ENCODE measurements at places on chromosomes 12 and 14.

- DNase-seq = no peak
Observed at GRCh38 chr14:28630100-28630499, 136.5 kb upstream of the FOXG1 start.

DNA sequence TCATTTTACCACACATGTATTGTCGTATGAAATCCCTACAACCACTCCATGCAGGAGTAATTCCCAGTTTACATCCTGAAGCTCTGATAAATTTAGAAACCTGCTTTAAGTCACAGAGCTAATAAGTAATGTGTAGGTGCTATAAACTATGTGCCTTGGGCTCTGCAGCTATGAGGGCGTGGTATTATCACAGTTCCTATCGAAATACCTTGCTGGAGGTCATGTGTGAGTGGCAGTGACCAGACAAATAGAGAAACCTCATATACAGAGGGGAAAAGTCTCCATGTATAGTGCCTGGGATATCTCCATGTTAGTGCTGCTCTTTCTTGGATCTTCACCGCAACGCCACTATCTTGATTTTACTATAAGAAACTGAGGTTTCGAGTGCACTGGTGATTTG is 883 bp upstream of the TBC1D15 start:
- no peak for DNase-seq

DNA sequence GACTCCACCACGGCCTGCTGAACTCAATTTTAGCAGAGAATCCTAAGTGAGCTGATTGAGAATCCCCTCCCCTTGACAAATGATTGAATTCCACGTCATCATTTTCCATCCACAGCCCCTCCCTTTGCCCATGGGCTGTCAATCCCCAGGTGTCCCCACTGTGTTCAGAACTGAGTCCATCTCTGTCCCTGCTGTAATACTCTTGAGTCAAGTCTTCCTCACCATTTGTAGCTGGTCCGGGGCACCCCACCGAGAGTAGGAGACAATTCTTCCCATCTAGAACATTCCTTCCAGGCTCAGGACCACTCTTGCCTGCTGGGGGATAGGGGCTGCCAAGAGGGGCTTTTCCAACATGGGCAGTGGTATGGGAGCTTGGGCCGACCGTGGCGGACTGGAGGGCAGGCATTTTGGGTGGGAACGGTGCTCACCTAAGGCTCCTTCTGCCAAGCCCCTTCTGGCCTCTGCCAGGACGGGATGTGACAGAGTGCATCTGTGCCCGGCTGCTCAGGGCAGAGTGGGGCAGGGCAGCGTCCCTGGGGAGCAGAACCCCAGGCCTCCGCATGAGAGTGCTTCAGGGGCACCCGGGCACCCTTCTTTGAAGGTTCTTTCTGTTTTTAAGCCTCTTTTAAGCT is 218.1 kb upstream of the RTL1 start:
- no peak for DNase-seq

GRCh38 chr14:70330596-70330995 is 28.9 kb downstream of the COX16 start:
- no peak for DNase-seq

DNA sequence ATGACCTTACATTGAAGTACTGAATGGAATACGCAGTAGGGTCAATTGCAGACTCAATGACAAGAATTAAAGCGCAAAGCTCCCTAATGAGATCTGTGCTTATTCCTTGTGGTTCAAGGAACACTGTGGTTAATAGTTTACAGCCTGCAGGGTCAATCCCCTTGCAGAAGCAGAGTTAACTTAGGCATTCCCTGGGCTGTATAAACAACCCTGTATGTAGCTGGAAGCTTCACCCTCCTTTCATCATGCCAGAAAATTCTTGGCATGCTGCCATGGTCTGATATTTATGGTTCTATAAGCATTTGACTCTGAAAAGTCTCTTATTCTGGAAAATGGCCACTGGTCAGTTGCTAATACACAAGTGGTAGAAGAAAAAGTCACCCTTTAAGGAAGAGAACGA is 227.7 kb downstream of the NOVA1 start:
- peak; percentile 74 for DNase-seq

- DNase-seq = no peak
Observed at GRCh38 chr12:89664441-89664840, 44.2 kb downstream of the ATP2B1 start.

DNA sequence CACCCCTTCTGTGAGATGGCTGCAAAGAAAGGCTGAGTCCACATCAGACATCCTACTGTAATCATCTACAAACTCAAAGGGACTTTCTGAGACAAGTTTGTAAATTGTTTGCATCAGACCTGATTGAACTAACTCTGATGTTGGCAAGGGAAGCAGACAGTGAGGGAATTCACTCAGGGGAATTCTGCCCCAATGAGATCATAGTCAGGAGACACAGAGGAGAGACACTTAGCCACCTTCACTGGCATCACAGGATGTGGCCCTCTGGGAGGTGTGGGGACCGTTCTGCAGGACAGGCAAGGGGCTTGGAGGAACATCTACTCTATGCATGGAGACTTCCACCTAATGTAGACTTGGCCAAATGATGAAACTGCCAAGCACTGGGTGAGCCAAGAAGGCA is 70.7 kb upstream of the DDX11 start:
- DNase-seq = peak; percentile 80

- DNase-seq = no peak
Observed at GRCh38 chr14:92709340-92710000, 39.0 kb downstream of the LGMN start.

GRCh38 chr12:131783915-131784541 is 44.2 kb upstream of the MMP17 start:
- peak; percentile 87 for DNase-seq

DNA sequence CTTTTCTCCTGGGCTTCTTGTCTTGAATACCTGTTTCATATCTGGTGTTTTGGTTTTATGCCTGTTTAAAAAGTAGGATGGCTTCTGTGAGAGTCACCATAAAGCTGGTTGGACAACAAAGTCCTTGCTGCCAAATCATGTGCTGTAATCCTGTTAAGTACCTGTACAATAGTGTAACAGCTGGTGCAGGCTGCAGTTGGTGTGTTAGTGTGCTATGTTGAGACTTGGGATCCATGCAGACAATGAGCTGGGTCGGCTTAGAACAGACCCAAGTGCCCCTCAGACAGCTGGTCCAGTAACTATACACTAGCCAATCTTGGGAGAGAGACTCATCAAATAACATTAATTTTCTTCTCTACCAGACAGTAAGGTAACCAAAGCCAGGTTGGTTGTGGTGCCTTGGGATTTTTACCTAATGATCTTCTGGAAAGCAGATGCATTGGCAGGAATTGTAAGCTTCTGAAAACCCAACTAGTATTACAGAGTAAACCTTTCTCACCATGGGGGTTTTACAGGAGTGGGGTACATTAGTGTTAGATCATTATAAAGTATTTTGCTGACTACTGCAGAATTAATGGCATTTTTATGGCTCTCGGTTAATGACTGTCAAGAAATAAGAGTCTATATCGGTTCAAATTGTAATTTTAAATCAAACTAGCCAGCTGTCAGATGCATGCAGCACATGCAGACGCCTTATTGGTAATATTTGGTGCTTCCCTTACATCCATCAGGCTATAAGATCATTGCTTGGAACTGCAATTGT is 231.2 kb downstream of the PDZRN4 start:
- no peak for DNase-seq

GRCh38 chr12:96326628-96327227 is 73.5 kb downstream of the CDK17 start:
- no peak for DNase-seq
